Activated effector memory CD4-positive, alpha-beta T cell treated with Interleukin-2 at 50 U/mL for 16 hours (primary cell): ENCODE measurements at places on chromosomes 16 and 17.

DNA sequence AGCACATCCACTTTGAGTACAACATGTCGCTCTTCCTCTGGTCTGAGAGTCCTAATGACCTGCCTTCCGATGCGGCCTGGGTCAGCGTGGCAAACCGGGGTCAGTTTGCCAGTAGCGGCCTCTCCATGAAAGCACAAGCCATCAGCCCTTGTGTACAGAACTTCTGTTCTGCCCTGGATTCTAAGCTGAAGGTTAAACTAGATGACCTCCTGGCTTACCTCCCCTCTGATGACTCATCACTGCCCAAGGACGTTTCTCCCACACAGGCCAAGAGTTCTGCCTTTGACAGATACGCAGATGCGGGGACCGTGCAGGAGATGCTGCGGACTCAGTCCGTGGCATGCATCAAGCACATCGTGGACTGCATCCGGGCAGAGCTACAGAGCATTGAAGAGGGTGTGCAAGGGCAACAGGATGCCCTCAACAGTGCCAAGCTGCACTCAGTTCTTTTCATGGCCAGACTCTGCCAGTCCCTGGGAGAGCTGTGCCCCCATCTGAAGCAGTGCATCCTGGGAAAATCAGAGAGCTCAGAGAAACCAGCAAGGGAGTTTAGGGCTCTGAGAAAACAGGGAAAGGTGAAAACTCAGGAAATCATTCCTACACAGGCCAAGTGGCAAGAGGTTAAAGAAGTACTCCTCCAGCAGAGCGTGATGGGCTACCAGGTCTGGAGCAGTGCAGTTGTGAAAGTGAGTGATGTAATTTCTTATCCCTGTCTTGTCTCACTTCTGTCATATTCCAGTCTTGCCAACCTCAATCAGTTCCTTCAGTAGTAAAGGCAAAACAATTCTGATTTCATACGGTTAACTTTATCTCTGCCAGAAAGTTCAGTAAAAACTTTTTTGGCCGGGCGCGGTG lies 8.6 kb downstream of the COG1 start:
- no peak for DNase-seq

DNA sequence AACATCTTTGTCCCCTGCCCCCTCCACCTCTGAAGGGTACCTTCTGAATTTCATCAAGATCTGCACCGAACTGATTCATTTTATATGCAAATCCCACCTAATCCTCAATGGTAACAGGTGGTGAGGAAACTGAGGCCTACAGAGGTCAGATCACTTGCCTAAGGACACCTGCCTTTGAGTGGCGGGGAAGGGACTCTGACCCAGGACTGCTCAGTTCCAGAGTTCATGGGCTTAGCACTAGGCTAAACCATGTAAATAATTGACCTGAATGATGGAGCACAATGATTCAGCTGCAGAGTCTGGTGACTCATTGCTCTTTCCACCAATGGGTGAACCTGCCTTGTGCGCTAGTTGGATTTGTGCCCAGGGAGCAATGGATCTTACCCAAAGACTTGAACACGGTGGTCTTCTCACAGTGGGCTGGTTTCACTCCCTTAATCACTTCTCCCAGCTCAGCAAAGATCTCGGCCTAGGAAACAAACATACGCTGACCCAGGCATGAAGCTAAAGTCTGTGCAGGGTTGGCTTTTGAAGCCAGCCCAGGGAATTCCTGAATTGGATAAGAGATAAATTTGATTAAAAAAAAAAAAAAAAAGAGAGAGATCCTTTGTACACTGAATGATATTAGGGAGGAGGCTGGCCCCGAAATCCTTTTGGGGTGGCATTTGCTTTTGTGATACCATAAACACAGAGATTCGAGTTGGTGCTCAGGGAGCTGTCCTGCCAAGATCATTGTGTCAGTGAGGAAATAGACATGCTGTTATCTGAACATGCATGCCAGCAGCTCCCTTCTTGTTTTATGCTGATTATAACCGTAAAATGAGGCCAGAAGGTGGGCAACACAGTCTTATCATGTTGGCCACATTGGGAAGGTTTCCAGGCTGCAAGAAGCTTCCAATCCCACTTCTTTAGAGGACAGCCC lies 17.0 kb downstream of the CRYM start:
- DNase-seq, result no peak

GRCh38 chr17:61729690-61730268 lies 133.5 kb downstream of the BRIP1 start:
- no peak for DNase-seq

- DNase-seq, result no peak
Observed at GRCh38 chr16:70681382-70682238, 4.2 kb downstream of the MTSS2 start.

- no peak for DNase-seq
Observed at GRCh38 chr16:75053791-75054555, 55.1 kb downstream of the ZNRF1 start.

DNA sequence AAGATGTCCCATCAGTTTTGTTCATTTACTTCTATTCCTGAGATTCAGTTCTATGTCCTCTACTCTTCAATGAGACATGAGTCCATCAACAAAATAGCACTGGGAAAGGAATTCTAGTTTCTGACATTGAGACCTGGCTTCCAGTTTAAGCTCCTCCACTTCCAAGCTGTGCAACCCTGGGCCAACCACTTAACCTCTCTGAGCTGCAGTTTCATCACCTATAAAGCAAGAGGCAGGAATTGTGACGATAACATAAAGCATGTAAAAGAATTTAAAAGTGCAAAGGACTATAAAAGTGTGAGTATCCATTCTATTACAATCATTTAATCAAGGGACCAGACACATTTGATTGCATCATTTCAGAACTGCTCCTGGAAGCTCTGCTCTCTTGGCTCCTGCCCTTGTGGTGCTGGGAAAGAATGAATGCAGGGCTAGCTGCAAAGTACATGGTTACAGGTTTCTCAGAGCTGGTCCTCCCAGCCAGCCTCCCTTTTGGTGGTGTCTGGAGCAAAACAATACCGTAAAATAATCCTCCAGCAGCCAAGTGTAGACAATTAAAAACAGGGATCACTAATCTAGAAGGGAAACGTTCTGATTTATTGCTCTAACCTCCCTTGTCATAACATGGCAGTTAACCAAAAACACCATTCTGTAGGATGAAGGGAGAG lies 113.9 kb downstream of the VPS53 start:
- DNase-seq, result no peak
